ENCODE measurements at places on chromosomes 13 and 19.

GRCh38 chr13:20297181-20297580 is 65.1 kb upstream of the GJB6 start:
- no peak for DNase-seq

GRCh38 chr19:4815426-4816201 is 15.9 kb downstream of the TICAM1 start:
- peak; percentile 71 for DNase-seq

DNA sequence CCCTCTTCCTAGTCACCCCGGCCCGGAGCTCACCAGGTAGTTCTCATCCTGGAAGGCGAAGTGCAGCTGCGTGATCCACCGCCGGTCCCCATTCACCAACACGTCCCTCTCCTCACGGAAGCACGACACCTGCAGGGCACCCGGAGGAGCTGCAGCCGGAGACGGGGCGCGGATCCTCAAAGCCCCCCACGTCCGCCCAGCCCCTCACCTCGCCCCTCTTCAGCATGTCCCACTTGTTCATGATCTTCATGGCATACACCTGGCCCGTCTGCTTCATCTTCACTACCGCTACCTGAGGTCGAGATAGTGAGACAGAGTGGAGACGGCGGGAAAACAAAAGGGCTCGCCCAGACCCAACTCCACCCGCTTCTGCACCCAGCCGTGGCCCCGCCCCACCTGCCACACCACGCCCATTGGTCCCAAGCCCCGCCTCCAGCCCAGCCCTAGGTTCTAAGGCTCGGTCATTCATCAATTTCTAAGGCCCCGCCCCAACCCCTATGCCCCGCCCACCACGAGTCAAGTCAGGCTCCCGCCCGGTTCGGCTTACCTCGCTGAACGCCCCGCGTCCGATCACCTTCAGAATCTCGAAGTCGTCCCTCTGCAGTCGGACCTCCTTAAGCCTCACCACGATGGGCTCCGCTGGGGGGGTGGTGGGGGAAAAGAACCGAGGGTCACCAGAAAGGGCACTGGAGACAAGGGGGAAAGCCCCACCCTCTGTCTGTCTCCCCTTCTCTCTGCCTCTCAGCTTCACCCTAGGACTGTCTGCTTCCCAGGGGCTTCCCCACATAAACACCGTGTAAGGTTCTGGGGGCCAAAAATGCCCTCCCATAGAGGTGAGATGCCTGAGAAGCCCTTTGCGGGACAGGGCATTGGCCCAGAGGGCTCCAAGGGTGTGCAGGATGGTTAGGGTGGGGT is 2.8 kb downstream of the DMPK start:
- DNase-seq: peak; percentile 86

DNA sequence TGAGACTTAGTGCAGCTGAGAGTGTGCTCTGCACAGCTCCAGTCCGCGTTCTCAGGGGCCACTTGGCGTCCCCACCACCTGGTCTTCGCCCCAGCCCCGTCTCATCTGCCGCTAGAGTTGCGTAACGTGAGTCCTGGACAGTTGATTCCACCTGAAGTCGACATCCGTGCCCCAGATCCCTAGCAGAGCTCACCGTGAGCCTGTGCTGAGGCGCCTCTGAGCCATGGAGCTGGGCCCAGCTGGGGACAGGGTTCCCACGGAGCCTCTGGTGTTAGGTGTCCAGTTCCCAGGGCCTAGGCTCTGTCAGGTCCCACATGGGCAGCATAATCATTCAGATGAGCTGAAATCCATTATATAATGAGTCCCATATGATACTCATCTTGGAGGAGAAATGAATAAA is 147.1 kb upstream of the SOX1 start:
- DNase-seq: no peak

DNA sequence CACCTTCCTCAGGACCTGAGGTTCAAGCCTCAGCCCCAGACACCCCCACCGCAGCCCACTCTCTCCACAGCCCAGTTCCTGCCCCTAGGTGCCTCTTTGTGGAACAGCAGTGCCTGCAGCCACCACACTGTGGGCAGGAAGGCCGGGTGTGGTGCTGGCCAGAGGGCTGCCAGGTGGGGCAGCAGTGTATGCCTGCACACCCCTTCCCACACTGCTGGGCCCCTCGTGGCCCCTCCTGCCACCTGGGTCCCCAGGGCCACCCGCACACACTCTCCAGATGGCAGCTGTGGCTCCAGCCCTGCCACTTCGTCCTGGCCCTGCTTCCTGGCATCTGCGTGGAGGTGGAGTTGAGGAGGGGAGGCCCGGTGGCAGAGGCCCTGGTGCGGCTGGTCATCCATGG is 35.1 kb downstream of the HPN start:
- no peak for DNase-seq

DNA sequence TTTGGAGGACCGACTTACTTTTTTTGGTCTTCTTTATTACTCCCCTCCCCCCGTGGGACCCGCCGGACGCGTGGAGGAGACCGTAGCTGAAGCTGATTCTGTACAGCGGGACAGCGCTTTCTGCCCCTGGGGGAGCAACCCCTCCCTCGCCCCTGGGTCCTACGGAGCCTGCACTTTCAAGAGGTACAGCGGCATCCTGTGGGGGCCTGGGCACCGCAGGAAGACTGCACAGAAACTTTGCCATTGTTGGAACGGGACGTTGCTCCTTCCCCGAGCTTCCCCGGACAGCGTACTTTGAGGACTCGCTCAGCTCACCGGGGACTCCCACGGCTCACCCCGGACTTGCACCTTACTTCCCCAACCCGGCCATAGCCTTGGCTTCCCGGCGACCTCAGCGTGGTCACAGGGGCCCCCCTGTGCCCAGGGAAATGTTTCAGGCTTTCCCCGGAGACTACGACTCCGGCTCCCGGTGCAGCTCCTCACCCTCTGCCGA is 409 bp downstream of the FOSB start:
- no peak for DNase-seq

DNA sequence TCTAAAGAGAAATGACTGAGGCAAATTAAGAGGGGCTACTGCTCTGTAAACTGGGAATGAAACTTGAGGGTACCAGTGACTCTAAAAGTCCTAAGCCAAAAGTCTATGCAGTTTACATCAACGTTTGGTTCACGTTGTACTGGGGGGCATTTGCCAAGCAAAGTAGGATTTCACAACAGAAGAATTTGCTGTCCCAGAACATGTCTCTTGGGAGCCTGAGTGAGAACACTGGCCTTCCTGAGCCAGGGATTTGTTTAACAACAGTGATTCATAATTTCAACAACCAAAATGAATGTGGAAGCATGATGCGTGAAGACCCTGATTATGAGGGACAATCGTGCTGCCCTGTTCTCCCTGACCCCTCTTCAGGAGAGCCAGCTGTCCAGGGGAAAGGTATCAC is 178.0 kb downstream of the OXGR1 start:
- DNase-seq: no peak

GRCh38 chr13:50916701-50917184 is 7.2 kb downstream of the RNASEH2B start:
- no peak for DNase-seq

DNA sequence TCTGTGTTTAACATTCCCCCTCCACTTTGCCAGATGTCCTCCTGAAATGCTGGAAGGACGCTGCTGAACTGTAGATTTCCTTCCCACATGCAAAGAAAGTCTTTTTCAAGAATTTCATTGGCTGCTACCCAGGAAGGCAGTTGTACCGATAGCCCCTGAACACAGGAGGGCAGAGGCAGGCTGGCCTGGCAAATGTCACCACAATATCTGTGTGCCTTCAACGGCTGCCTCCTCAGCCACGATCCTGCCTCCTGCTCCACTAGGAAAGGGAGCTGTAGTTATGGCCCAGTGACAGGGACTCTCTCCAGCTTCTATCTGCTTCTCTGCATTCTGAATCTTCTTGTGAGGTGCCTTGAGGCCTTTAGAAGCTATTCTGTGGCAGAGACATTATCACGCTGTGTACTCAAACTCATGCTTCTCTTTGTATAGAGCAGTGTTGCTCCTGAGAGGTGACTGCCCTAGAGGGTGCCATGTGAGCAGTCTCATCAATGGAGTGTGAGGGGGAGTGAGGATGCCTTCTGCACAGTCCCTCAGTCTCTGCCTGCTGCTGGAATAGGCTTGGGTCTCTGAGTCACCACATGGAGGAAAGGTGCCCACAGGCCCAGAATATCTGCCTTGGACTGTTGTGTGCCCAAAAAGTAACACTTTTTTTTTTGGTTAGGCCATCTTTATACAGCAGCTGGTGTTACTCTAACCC is 279.8 kb downstream of the DNAJC15 start:
- no peak for DNase-seq

- no peak for DNase-seq
Measured at GRCh38 chr13:99297331-99297730, 9.9 kb downstream of the GPR183 start.

DNA sequence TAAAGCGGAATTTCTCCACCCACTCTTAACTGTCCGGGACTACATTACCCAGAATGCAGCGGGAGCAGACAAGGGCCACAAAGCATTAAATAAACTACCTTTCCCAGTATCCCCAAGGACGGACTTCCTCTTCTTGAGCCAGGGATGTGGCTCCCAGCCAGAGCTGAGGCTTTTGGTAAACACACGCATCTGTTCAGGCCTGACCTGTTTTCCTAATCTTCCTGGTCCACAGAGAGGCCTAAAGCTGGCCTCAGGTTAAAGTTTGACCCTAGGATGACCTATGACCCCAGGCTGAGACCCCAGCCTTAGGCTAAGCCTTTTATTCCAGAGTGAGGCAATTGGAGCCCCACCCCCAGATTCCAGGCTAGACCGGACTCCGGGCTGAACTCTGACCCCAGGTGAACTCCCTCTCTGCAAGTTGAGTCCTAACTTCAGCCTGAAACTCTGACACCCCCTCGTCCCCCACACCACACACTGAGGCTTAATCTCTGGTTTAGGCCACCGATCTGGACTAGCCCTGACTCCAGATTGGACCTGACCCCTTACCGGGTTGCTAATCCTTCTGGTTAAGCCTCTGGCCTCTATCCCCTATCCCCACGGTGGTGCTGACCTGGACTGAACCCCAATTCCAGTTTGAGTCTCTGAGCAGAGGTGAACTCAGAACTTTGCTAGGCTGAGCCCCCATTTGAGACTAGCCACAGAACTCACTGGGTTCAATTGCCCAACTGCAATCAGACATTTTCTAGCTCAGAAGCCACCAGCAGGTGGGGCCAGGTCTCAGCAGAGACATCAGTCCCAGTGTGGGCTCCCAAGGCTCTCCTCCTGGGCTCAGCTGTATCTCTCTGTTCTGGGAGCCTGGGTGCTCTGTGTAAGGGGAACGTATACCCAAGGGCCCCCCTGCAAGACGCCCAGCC is 750 bp upstream of the GPR108 start:
- peak; percentile 61 for DNase-seq

GRCh38 chr19:45899919-45900589 is 2.4 kb downstream of the MYPOP start:
- no peak for DNase-seq

- DNase-seq: no peak
Measured at GRCh38 chr13:113145496-113145895, 13.0 kb upstream of the PROZ start.

DNA sequence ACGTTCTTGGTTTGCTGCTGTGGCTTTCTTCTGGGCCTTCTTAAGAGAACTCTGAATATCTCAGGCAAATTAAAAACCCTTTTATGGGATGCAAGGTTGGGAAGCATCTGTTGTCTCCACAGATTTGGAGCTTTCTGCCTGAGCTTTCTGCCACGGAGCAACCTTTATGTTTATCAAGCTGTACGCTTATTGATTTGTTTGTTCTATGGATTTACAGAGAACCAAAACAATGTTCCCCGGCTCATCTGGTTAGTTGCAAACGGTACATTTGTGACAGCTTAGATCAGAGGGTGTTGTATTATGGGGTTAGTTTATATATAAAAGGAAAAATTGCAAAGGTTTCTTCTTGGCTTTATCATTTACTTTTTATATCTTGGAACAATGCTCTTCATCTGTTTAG is 479.6 kb downstream of the DIAPH3 start:
- no peak for DNase-seq

DNA sequence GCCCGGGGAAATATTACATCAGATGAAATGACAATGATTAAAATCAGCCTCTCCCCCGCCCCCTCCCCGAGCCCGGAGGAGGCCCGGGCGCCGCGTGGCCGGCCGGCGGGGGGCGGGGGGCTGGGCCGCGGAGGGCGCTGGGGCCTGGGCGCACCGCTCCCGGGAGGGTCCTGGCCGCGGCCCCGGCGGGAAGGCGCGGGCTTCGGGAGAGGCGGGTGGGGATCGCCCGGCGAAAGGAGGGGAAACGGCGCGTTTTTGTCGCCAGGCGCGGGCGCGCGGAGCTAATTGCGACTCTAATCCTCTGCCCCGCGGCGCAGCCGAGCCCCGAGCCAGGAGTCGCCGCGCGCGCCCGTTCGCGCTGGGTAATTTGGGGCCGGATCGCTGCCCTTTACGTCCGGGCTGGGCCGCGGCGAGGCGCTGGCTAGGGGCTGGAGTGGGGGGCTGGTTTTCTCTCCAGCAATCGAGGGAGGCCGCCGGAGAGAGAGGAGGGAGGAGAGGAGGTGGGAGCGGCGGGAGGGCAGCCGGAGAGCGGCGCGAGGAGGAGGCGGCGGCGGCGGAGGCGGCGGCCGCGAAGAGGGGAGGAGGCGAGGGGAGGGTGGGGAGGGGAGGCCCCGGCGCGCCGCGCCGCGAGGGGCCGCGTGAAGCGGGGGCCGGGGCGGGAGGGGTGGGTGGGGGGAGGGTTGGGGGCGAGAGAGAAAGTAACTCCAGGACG is at the start of gene KCTD15:
Gene KCTD15, plus strand, starts transcription at position 707 of the 712 bp plus-strand sequence. CDS start 3,585 bp downstream, outside the sequence.
- DNase-seq: no peak
